ENCODE measurements at places on chromosomes 7 and 10.

GRCh38 chr7:90433221-90433620 lies 30.0 kb downstream of the CLDN12 start:
- no peak for DNase-seq

DNA sequence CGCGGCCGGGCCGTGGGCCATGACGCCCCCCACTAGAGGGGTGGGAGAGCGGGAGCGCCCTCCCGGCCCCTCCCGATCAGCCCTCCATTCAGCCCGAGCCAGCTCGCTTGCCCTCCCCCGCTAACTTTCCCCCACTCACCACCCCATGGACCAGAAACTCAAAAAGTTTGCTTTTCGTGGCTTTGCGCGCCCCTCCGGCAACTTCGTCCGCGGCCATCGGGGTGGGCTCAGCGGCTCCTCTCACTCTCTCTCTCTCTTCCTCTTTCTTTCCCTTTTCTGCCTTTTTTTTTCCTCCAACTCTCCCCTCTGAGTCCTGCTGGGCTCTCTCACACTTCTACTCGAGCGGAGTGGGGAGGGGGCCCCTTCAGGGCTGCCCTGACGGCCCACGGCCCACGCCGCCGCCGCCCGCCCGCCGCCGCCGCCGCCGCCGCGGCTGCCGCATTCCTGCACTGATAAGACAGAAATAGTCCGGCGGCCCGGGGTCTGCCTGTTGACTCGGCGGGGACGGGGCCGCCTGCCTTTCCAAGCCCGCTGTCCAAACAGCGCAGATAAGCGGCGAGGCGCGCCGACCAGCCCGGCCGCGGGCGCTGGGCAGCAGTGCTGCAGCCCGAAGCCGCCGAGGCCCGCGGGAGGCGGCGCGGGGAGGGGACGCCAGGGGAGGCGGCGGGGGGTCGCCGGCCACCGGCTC lies at the start of gene SMARCD3:
Gene SMARCD3 (minus strand): TSS at position 349 of the 688 bp plus-strand sequence. CDS start 132 bp downstream, at position 217.
- no peak for DNase-seq

DNA sequence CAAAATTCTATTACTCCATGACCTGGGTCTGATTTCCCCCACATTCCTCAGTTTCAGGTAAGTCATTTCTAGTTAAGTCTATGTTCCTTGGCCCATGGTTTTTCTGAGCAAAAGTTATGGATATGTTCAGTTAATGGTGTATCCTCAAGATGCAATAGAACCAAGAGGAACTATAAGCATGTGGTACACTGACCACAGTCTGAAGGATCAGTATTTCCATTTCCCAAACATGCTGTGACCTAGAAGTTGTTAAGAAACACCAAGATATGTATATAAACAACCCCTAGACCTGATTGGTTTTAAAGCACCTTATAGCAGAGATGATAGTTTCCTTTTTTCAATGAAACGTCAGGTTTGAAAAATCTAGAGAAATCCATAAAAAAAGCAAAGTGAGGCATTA lies 94.2 kb upstream of the ABCB5 start:
- DNase-seq, result no peak

- no peak for DNase-seq
These were observed 7.0 kb downstream of the AQP1 start for GRCh38 chr7:30918676-30919075.

DNA sequence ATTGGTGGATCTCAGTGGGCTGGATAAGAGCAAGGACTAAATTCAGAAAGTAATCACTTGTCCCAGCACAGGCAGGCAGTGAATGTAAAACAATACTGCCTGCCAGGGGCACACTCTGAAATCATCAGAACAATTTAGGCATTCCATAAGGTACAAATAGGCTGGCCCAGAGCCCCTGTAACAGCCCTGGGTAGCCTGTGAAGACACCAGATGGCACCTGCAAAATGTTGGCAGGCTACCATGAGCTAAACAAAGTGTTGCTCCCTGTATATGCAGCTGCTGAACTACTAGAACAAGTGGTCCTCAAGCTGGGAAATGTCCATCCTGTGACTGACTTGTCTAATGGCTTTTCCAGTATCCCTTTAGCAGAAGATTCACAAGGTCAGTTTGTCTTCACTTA lies 3.0 kb upstream of the PRSS37 start:
- no peak for DNase-seq

GRCh38 chr7:134368851-134369544 lies 52.3 kb upstream of the SLC35B4 start:
- no peak for DNase-seq

GRCh38 chr7:112500619-112501018 lies 19.8 kb downstream of the LSMEM1 start:
- DNase-seq, result no peak

DNA sequence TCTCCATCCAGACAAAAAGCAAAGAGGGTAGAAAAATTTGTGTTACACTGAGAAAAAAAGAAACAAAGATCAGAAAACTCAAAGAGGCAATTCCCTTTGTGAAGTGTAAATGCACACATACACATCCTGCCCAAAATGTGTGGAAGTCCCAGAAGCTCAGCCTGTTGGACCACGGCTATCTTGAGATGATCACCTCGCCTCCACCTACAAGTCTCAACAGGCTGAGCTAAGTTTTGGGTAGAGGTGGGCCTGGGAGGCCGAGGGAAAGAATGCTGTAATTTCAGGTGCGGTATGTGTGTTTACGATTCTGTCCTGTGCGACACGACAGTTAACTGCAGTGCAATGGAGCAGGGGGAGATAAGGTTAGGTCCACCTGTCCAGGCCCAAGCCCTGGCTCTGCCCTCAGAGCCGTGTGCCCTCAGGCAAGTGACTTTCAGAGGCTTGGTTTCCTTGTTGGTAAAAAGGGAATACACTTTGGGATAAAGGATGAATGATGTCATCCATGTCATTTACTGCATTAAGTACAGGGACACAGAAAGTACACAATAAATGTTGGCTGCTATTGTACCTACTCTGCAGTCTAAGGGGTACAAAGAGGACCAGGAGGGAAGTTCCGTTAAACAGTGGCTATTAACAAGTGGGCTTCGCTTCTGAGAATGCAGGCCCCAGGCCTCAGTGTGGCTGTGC lies 67.3 kb downstream of the AFAP1L2 start:
- no peak for DNase-seq

DNA sequence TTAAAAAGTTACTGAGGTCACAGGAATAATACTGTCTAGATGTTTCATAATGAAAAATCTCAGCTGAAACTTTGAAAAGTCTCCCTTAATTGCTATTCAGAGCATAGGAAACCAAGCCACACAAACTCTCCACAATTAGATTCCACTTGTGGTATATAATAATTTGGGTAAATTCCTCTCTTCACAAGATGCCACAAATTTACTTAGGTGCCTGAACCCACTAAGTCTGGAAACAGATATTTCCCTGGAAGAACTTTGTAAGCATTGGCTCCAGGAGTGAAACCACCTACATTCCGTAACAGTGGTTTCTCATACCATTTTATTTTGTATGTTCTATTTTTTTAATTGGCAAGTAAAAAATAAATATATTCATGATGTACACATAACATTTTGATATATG lies 493.4 kb downstream of the SEMA3D start:
- DNase-seq, result no peak

- no peak for DNase-seq
These were observed 6.8 kb upstream of the GPR15LG start for GRCh38 chr10:84166620-84167288.

DNA sequence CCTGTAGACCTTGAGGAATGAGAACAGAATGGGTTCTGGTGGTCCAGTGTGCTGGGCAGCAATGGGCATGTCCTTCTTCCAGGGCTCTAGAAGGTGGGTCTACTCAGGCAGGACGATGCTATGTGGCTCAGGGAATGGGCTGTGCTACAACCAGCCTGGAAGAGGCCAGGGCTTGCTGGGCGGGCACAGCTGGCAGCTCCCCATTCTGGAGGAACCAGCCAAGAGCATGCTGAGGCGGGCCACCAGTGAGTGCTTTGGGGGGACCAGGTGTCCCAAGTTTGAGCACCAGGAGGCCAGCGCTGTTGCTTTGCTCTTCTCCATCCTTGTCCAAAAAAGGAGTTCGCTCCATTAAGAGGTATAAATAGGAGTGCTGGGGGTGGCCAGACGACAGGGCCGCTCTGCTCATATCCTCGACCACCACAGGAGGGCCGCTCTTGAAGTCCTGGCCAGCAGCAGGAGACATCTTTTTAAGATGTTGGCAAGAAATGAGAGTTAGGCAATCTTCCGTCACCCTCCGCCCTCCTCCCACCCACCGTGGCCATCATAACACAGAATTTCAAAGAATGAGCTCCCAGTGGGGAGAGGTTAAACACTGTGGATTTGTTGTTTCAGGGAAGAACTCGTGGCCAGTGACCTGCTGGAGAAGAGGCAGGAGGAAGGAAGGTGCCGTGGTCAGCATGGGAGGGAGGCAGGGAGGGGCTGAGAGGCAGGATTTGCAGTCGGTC lies 141.3 kb downstream of the GRK5 start:
- no peak for DNase-seq

DNA sequence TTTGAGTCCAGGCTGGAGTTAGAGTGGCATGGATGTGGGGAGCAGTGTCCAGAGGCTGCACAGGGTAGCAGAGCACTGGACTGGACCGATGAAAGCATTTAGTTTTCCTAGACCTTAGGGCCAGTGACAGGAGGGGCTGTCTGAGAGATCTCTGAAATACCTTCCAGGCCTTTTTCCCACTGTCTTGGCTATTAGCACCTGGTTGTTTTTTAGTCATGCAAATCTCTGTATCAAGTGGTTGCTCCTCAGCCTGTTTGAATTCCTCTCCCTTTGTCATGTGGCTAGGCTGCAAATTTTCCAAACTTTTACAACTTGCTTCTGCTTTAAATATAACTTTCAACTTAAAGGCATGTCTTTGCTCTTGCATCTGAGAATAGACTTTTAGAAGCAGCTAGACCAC lies 504.3 kb upstream of the VSTM2A start:
- no peak for DNase-seq

GRCh38 chr10:86439544-86439943 lies 72.9 kb upstream of the GRID1 start:
- DNase-seq, result no peak

- no peak for DNase-seq
These were observed 111.5 kb downstream of the ELAPOR2 start for GRCh38 chr7:86947929-86948328.

DNA sequence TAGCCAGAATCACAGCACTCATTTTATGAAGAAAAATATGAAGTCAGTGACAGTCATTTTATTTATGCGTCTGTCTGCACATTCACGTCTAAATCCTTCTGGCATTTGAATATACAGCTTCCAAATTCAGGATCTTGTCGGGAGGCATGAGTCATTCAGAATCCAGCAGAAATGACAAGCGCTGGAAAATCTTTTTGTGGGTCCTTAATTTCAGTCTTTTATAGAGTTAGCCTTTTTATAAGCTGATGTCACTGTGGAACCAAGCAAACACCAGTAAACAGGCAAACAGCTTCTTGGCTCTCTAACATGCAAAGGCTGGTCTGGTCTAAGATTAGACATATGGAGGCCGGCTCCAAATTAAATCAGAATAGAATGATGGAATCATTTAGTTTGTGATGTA lies 388.2 kb upstream of the TEX47 start:
- DNase-seq, result no peak

GRCh38 chr7:70701477-70701876 lies 430.5 kb upstream of the GALNT17 start:
- no peak for DNase-seq

- DNase-seq, result no peak
These were observed 50.6 kb downstream of the PARD3 start for GRCh38 chr10:34764472-34764946.

DNA sequence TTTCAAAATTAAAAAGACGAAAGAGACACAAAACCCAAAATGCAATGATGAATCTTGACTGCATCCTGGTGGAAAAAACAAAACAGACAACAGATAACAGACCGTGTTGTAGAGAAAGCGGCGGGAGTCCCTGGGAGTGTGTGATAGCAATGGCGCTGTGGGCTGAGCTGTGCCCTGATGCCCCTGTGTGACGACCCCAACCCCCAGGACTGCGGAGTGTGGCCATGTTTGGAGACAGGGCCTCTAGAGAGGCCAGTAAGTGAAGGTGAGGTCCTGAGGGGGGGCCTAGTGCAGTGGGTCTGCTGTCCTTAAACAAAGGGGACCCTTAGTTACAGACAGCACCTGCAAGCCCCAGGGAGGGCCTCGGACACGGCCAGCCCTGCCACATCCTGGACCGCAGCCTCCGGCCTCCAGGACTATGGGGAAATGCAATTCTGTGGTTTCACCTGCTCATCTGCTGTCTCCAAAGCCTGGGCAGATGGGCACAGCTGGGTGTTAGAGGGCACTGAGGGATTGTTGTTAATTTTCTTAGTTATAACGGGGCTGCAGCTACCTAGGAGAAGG lies 277.7 kb downstream of the DNAJB6 start:
- DNase-seq, result no peak

GRCh38 chr7:17315974-17316373 lies 17.5 kb downstream of the AHR start:
- DNase-seq, result no peak

DNA sequence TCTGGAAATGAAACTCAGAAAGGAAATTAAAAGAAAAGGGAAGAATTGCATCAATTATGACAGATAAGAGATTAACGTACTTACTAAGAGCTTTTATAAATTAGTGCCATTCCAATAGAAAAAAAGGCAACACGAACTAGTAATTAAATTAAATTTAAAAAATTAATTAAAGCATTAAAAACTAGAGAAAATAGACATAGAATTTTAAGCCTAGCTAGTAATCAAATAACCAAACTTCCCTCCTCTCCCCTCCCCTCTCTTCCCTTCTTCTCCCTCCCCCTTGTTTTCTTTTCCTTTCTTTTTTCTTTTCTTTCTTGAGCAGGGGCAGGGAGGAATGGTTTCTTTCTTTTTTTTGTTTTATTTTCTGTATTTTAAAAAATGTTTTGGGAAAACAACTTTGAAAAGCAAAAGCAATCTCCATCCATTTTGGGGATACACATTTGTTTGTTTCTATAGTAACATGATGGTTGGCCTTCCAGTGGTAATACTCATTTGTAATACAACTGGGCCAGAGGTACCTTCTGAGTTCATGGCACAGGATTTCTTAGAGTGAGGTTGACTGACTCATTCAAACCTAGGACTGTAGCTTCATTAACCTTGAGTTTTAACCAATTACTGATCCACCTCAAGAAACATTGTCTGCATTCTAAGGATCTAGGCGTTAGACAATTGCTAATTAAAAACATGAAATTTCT lies 132.6 kb downstream of the ST7 start:
- no peak for DNase-seq

GRCh38 chr7:43905956-43906330 lies 453 bp downstream of the URGCP start:
- DNase-seq, result peak; percentile 3

- DNase-seq, result no peak
These were observed 284.5 kb upstream of the KLF6 start for GRCh38 chr10:4069491-4069890.

DNA sequence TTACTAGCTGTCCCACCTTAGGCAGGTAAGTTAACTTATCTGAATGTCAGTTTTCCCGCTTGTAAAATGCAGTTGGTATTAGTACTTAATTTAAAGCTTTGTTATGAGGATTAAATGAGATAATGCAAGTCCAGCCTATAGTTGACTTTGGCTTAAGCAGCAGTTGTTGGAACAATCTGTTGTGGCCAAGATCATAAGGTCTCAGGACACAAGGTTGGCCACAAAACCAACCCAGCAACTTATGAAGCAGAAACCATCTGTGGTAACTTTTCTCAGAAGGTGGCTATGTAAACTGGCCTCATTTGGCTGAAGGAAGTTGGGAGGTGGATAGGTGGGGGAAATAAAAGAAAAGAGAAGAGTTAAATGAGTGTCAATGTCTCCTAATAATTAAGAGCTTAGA lies 29.4 kb downstream of the ENTPD1 start:
- DNase-seq, result no peak
